Lower lobe of right lung (tissue), 2 donors: ENCODE measurements at places on chromosomes 12 and 14. TPM values are rescaled to one million over a fixed set of nuclear protein-coding genes. Genes with fewer than 3 reads are reported as not detected.

- no peak for DNase-seq
These were observed 86.5 kb upstream of the PTPRR start for GRCh38 chr12:71007020-71007419.

GRCh38 chr12:28086521-28087155, 103.6 kb upstream of the CCDC91 start:
- DNase-seq: no peak

DNA sequence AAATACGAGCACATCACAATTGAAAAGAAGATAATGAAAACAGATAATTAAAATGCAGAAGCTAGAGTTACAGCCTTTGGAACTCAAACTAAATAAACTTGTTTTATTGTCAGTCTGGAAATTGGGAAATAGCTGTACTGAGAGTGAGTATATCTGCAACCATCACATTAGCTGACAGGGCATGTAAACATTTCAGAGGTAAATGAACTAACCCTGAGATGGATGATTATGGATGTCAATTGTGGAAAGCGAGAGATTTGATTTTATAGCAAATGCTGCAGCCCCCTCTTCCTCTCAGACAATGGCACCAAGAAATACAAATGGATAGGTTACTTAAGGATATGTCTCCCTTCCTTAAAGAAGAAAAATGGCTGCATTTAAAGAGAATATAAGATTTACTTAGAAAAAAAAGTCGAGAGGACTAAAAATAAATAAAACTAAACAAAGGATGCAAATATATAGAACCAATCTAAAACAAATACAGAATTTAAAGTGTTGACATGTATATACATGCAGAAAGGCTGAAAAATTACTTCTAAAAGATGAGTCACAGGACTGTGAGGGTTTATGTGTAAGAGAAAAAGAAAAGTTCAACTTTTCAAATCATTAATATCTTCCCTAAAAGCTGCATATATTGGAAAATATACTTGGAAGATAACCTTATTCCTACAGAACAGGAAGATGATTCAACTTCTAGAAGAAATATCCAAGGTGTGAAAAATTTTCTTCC, 120.3 kb upstream of the FLRT2 start:
- no peak for DNase-seq

- no peak for DNase-seq
These were observed 501.6 kb downstream of the EGLN3 start for GRCh38 chr14:33449268-33449667.

Gene FOXG1
- total RNA-seq: not detected

Gene CCDC198
- not detected for total RNA-seq
